Activated CD4-positive, alpha-beta T cell treated with anti-CD3 and anti-CD28 coated beads, Interleukin-2, amount 50 U/mL, for 1 hour (primary cell): ENCODE measurements at places on chromosomes 3 and 15.

GRCh38 chr3:96007650-96008195 is 806.7 kb upstream of the EPHA6 start:
- no peak for DNase-seq

DNA sequence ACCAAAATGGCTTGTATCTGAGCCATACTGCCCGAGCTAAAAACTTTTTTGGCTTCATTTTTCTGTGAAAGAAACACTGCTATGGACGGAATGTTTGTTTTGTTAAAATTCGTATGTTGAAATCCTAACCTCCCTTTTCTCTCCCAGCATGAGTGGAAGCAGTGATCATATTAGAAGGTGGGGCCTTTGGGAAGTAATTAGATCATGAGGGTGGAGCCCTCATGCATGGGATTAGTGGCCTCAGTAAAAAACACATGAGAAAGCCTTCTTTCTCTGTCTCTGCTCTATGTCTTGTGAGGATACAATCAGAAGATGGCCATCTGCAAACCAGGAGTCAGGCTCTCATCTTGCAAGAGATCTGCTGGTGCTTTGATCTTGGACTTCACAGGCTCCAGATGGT is 7.4 kb upstream of the FNDC3B start:
- no peak for DNase-seq

GRCh38 chr15:89768071-89768500 is 8.0 kb upstream of the MESP2 start:
- no peak for DNase-seq

DNA sequence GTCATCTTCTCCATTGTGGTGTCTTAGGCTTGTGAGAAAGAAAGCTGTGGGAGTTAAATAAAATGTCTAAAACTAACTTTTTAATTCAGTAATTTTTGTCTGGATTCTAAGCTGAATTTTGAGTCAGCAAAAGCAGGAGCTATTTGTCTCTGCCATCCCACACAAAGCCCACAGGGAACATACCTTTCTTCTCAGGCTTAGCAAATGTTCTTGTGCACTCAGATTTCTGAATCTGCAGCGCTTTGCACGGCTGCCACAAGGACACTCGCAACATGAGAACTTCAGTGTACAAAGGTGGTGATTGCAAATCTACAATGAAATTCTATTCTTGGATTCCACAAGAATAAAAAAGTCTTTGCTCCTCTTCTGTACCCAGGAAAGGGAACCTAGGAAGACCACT is 88.2 kb upstream of the RNF7 start:
- DNase-seq: no peak

DNA sequence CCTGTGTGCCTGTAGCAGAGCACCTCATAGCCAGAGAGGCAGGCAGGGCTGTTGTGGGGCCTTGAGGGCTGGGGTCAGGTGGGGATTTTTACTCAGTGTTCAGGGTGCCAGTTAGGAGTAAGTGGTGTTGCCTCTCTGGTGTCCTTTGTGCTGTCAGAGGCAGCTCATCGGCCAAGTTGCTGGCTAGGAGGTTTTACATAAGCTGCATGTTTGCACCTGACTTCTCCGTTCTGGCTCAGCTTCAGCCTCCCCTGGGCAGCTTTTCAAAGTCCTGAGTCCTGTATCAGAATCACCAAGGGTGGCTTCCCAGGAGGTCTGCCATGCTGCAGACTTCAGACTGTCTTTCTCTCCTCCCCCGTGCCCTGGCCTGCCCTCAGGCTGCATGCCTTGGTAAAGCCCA is 242.6 kb upstream of the TPM1 start:
- DNase-seq: no peak
